ENCODE measurements at places on chromosomes 13 and 19.

DNA sequence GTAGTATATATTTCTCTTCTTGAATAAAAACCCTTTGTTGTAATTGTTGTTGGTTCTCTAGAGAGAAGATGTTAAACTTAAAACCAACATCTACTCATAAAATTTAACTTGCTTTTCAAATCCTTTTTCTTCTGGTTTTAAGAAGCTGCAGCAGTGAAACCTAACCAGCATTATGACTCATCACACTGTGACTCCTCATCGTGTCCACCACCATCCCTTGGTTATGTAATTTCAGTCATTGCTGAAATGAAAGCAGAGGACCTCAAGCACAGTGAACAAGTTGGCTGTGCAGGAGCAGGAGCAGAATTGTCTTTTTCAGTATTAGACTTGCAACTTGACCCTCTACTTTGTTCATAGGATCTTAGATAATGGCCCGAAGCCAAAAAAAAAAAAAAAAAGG, 64.9 kb upstream of the HTR2A start:
- no peak for DNase-seq

DNA sequence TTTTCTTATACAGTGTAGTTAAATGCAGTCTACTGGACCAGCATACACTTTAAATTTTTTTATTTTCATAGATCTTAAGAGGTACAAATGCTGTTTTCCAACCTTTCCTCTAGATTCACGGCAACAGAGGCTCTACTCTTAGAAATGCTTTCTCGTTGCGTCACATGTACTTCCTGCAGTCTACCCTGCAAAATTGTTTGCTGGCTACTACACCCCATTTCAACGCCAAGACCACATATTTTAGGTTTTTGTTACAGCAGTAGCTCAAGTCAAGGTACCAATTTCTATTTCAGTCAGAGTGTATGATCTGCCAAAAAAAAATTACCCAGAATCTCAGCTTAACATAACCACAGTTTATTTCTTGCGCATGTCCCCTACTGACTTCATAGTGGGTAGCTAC, 94.1 kb downstream of the TNFSF13B start:
- DNase-seq: no peak

GRCh38 chr13:111946214-111946613, 120.7 kb upstream of the SOX1 start:
- no peak for DNase-seq

DNA sequence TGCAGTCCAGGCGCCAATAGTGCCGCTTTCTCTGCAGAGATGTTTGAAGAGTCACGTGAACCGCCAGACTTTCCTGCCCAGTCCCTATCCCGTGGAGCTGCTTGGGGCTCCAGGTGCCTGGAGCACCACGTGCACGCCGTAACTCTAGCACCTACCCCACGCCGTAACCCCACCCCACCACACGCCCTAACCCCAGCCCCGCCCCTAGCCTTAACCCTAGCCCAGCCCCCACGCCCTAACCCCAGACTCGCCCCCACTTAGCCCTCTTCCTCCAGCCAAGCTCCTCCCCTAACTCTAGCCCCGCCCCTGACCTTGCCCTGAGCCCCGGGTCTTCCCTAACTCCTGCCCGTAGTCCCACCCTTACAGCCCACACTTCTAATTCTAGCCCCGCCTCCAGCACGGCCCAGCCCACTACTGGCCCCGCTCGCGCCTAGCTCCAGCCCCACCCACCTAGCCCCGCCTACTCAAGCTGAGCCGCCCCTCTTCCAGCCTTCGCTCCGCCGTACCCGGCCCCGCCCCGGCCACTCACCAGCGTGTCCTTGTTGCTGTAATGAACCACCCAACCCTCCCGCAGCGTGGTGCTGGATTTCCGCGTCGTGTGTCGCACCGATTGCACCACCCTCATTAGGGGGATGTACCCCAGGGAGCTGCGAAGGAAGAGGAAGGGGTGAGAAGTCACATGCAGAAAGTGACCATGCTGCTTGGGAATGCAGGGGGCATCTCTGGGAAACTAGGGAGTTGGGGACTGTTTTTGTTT, 19.5 kb downstream of the PRKD2 start:
- DNase-seq: no peak

- no peak for DNase-seq
These were observed 48.3 kb upstream of the INTS6 start for GRCh38 chr13:51501096-51501495.

GRCh38 chr13:110152351-110152750, 154.6 kb downstream of the COL4A1 start:
- DNase-seq: no peak

DNA sequence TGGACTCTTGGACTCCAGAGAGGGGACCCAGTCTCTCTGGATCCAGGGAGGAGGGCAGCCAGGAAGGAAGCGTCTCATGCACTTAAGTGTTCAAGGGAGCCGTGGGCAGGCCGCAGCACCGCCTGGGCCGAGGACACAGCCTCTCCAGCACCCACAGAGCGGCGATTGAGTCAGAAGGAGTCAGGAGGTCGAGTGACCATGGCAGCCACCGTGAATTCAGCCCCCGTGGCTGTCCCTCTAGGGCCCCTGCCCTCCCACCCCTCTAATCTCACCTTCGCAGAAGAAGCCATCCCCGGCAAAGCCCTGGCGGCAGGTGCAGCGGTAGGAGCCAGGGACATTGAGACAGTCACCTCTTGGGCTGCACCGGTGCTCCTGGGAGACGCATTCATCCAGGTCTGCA, 38.0 kb downstream of the FBN3 start:
- no peak for DNase-seq

DNA sequence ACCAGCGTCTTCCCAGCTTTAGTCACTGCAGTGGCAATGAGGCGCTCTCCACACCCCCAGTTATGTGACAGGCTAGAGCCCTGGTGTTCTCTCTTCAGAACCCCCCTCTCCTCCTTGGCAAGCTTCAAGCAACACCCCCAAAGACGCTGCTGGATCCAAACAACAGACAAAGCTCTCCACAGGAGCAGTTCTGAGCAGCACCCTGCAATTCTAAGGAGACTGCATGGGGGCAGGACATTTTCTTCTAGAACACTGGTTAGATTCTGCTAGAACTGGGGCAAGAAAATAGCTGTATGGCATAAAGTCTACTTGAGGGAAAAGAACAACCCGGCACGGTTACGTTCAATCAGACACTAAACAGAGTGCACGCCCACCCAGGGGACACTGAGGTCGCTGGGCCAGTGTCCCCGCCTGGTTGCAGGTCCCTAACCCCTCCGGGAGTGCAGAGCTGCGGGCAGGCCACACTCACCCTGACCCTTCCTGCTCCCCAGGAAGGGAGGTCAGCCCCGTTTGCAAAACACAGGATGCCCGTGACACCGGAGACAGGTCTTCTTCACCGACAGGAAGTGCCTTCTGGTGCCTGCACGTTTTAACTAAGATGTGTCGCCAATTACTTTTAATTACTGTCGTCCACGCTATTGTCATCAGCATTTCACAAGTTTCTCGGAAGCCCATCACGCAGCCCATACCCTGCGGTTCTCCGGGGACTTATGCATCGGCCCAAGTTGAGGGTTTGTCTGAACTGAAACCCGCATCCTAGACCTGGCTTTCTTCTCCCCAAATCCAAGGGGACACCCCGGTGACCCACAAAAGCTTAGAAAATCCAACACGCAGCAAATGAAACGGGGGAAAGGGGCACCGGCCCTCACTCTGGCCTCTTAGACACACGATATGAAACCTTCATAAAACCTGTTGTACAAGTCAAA, 943 bp downstream of the GJB6 start:
- no peak for DNase-seq

DNA sequence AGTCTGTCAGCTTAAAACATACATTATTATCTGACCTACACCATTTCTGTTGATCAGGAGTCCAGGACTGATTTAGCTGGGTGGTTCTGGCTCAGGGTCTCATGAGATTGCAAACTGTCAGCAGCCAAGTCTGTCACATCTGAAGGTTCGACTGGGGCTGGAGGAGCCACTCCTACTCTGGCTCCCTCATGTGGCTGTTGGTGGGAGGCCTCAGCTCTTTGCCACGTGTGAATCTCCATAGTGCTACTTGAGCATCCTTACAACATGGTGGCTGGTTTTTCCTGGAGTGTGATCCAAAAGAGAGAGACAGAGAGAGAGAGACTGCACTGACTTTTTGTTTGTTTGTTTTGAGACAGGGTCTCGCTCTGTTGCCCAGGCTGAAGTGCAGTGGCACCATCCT, 63.6 kb upstream of the NFIC start:
- no peak for DNase-seq

DNA sequence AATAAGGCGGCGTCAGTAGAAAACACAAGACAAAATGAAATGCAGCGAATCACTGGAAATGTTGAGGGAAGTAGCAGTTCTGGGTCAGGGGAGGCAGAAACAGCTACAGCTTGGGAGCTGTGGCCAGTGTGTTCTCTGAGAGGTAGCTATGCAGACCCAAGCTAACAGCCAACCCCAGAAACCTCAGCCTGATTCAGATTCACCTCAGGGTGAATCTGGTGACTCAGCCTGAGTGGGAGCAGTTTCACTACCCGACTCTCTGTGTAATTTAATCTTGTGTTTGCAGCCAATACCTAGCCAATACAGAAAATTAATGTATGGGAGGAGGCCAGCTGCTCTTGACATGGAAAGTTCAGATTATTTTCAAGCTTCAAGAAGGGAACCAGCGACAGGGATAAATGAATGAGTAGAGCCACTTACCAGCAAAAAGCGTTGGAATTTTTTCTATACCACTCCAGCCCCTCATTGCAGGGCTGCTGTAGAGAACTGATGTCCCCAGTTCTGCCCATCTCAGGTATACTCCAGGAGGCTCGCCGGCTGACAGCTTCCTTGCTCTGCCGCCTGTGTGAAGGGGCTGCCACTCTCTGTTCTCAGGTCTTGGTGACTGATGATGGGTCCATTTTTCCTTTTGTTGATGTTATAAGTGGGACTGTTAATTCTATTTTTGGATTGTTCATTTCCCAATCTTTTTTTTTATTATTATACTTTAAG, 8.9 kb downstream of the IGFL3 start:
- DNase-seq: peak; percentile 11

DNA sequence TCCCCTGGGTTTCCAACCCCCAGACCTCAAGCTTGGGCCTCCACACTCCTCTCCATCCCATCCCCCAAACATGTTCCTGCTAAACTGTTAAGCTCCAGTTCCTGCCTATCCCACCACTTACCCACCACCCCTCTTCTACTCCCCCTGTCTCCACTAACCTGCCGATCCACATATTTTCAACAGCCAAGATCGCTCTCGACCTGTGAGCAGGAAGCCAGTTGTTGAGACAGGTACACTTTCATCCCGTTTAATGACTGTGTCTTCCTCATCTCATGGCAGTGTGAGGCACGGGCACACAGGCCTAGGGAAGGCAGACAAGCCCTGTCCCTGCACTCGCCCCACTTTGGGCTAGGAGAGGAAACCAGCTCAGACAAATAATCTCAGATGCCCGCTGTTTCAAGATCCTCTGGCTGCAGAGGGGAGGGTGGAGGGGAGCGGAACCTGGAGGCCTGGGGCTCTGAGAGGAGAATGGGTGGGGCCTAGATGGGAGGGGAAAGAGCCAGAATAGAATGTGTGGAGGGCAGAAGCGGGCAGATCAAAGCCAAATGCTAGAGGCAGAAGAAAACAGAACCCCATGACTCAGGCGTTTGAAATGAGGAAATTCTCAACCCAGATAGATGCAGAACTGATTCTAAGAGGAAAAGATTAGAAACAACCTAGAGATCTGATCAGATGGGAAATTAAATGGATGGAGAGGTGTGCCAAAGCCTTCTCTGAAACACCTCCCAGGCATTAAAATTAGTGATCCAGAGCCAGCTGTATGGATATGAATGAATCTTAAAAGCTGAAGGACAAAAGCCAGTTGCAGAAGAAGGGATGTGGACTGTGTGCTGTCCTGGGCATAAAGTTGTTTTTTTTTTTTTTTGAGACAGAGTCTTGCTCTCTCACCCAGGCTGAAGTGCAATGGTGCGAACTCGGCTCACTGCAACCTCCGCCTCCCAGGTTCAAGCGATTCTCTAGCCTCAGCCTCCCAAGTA, 16.9 kb upstream of the CYP2S1 start:
- no peak for DNase-seq

- DNase-seq: no peak
These were observed 9.8 kb downstream of the SIGLEC10 start for GRCh38 chr19:51407511-51408131.

DNA sequence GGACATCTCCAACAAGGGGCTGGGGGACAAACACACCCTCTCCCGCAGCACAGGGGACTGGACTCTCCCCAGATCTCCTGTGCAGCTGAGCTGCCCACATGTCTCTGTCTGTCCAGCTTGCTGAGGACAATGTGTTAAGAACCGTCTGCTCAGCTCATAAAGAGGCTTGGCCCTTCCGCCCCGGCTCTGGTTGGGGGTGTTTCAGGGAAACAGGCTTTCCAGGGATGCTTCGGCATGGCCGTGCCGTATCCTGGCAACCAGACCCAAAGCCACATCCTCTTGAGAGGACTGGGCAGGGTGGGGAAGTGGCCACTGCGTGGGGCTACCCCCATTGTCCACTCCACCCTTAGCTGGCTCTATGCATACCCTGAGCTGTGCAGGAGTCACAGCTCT, 41.1 kb upstream of the CHST8 start:
- no peak for DNase-seq

DNA sequence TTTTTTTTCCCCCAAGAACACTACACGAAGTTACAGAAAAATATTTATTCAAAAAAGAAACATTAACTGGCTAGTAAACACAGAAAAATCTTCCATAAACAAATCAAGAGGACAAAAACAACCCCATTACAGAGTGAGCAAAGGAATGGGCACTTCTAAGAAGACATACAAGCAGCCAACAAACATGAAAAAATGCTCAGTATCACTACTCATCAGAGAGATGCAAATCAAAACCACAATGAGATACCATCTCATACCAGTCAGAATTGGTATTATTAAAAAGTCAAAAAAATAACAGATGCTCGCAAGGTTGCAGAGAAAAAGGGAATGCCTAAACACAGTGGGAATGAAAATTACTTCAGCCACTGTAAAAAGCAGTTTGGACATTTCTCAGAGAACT, 131.7 kb downstream of the UGGT2 start:
- no peak for DNase-seq

DNA sequence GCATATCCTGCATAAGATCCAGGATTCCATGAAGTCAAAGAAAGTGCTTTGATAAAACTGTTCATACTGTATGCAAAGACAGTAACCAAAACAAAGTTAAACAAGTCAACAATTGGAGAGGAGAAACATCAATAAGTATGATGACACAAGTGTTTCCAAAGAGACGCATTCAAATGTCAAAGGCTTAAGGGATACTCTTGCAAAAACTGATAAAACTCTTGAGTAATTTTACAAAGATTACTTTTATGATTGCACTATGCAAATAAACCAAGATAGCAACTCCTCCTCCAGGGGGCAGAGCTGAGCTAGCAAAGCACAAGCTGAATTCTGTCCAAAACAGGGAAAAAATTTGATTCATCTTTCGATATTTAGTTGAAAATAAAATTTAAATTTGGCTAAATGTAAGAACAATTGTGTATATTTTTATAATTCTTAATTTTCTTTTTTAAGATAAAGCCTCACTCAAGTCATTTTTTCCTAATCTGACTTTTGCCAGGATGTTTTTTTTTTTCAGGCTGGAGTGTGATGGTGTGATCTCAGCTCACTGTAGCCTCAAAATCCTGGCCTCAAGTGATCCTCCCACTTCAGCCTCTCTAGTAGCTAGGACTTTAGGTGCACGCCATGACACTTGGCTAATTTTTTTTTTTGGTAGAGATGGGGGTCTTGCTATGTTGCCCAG, 84.0 kb downstream of the MZT1 start:
- DNase-seq: no peak

Data from activated naive CD8-positive, alpha-beta T cell treated with anti-CD3 and anti-CD28 coated beads, Interleukin-2, amount 50 U/mL, for 16 hours (primary cell).